ENCODE measurements at places on chromosomes 13 and 19.

DNA sequence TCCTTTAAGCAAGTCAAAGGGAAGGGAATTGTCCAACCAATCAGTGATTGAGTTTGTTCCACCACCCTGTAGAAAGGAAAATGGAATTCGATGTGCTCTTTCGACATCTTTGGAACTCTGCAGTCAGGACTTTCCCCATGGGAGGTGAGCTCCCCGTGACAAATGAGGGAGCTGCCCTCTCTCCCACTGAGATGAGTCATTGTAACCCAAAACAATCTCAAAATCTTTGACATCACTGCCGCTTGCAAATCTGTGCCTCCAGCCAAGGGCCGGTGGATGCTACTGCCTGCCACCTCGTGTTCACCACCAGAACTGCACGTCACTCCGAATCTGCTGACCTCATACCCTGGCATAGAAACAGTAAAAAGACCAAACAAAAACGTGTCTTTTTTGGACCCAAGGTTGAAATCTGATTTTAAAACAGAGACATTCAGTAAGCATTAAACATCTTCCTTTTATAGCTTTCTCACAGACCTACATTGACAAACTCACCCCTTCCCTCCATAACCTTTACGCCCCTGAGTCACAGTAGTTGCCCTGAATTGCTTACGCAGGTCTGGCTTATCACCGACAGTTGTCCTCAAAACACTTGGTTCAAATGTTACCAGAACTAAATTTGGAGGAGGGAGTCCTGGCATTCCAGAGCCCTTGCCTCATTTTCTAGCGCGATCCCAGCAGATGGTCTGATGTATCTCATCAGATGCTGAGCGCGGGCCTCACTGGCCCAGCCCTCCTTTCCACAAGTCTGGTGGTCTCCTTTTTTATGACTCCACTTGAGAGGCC, 105.2 kb downstream of the COL4A2 start:
- no peak overlapping the region for H3K27ac ChIP-seq
- no peak for DNase-seq
- H3K4me1 ChIP-seq, result no peaks in the 10 kb centered on the region
- H3K36me3 ChIP-seq, result no peaks in the 10 kb centered on the region
- no peak overlapping the region for H3K4me3 ChIP-seq
- peaks cover 8% of the 10 kb centered on the region for H3K27me3 ChIP-seq

- DNase-seq, result peak; percentile 34
- H3K36me3 ChIP-seq, result no peaks in the 10 kb centered on the region
- H3K27ac ChIP-seq, result no peak overlapping the region
- peaks cover 33% of the 10 kb centered on the region for H3K4me1 ChIP-seq
Observed at GRCh38 chr19:42424712-42425131, 2.5 kb downstream of the LIPE start.

GRCh38 chr13:102141625-102142472, 260.0 kb downstream of the FGF14 start:
- no peak overlapping the region for H3K27ac ChIP-seq
- H3K36me3 ChIP-seq, result no peaks in the 10 kb centered on the region
- H3K4me1 ChIP-seq, result no peaks in the 10 kb centered on the region
- DNase-seq, result no peak
- H3K4me3 ChIP-seq, result no peak overlapping the region

DNA sequence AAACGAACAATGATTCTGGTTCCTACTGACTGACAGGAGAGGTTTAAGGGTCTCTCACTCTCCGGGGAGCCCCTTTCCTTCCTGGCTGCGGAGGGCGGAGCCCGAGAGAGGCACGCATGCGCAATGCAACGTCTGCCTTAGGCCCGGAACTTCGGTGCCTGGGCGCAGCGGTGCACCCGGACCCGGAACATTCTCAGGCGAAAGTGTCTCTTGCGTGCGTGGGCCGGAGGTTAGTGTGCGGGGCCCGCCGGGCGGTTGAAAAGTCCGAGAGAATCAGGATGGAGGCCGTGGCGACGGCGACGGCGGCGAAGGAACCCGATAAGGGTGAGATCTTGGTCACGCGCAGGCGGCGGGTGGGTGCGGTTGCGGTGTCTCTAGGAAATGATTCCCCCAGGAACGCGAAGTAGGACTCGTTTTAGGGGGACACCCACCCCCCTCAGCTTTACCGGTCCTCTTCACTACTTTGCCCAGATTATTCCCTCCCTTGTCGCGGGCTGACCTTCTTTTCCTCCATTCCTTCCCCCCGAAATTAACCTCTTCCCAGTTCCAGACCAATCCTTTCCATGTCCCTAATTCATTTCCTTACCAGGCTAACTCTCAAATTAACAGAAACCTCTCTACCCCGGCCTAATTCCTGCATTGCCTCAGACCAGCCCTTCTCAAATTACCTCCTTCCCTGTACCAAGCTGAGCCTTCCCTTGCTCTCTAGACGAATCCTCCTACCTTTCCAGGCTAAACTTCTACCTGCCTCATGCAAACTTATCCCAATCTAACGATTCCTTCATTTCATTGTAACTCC, at the start of gene CCDC97:
Gene CCDC97 (plus strand): TSS at position 140 of the 799 bp plus-strand sequence. CDS start 139 bp downstream, at position 279.
- peaks cover 24% of the 10 kb centered on the region for H3K36me3 ChIP-seq
- peak within 1 kb of the TSS; percentile 93 for H3K4me3 ChIP-seq
- H3K27ac ChIP-seq, result peak within 1 kb of the TSS; percentile 90

DNA sequence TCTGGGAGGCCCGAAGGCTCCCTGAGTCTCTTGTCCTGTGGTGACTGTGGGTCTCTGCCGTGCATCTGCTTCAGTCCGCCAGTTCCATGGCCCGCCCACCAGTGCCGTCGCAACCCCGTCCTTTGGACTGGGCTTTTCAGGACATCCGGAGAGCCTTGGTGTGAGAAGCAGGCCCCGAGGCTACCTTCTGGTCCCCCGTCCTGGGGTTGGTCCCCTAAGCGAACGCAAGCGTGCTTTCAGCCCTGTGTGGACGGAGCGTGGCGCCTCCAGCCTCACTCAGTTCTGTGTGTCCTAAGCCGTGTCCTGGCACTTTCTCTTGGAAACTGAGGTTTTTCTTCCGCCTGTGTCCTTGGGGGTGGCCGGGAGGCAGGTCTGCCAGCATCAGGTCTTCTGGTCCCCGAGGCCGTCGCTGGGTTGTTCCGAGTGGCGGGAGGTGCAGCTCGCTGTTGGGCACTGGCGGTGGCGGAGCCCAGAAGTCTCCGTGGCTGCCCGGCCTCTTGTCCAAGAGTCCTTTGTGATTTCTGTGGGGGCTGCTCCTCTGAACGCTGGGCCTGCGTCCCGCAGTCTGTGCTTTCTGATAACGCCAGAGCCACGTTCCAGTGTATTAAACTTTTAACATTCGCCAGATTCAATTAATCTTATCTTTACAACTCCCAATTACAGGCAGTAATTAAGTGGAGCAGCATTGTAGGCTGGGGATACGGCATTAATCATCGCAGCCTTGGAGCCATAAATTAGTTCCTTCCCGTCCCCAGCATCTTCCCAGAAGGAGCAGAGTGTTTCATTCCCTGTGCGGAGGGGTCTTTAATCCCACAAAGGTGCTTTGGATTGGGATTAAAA, 99.5 kb downstream of the KDM4B start:
- H3K36me3 ChIP-seq, result no peaks in the 10 kb centered on the region
- no peaks in the 10 kb centered on the region for H3K4me1 ChIP-seq
- DNase-seq, result no peak
- no peak overlapping the region for H3K27ac ChIP-seq

DNA sequence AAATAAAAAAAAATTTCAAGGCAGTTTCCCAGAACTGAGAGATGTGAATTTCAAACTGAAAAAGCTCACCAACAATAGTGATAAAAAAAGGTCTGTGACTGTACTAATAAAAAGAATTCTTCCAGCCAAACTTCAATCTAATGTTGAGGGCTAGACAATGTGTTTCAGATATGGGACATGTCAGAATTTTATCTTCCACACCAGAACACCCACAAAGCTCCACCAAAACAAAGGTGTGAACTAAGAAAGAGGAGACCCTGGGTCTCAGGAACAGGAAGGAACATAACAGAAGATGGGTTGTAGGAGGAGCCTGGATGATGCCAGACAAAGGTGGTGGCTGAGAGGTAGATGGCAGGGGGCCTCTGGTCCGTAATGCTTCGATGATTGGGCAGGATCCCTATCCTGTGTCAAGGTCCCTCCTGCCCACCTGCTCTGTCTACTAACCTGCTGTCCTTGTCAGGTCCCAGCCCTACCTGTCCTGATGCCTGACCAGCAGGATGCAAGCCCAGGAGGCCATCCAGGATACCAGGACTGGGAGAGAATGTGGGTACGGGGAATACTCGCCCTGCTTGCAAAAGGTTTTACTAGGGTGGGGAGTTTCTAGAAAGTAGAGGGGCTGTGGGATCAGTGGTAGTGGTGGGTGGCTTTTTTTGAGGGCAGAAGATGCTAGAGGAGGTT, 4.5 kb downstream of the MZF1 start:
- H3K4me3 ChIP-seq, result no peak overlapping the region
- H3K27ac ChIP-seq, result no peak overlapping the region
- no peaks in the 10 kb centered on the region for H3K27me3 ChIP-seq
- H3K36me3 ChIP-seq, result no peaks in the 10 kb centered on the region

- H3K4me3 ChIP-seq, result no peak overlapping the region
- H3K27me3 ChIP-seq, result no peaks in the 10 kb centered on the region
- H3K27ac ChIP-seq, result no peak overlapping the region
Observed at GRCh38 chr13:20825477-20825875, 51.7 kb upstream of the EEF1AKMT1 start.

DNA sequence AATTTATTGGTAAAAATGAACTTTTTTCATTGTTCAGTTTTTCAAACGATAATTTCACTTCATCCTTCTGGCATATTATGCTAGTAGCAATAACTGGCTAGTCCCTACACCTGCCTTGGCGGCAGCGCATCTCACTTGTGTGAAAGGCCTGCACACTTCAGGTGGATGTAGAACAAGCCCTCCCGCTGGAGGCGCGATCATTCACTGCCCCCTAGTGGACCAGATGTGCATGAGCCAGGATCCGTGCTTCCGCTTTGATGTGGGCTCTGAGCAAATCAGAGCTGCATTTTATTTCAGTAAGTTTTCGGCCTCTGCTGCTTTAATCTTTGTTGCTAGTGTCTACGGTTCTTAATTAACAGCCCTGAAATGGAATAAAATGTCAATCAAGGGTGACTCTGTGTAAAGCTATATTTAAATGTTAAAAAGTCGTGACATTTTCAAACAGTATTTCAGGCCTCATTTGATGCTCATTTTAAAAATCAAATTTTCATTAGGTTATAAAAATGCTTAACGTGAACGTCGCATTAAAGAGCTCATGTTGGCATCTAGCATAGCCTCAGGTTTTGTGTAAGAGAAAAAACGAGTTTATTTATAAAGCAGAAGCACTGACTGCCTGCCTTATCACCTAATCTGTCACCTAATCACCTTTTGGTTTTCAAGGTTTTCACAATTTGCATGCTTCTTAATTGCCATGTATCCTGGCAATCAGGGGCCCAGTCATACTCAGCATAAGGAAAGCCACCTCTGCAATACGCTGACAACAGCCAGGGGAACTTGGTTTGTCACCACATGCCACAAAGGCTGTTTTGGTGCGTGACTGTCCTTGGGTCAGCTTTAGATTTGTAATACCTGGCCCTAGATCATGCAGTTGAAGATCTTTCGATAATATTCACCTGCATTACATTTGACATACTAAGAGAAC, 112.2 kb downstream of the TEX26 start:
- H3K27ac ChIP-seq, result no peak overlapping the region
- no peaks in the 10 kb centered on the region for H3K27me3 ChIP-seq

- H3K4me3 ChIP-seq, result no peak overlapping the region
- H3K27ac ChIP-seq, result no peak overlapping the region
- DNase-seq, result no peak
- peaks cover 9% of the 10 kb centered on the region for H3K4me1 ChIP-seq
- no peaks in the 10 kb centered on the region for H3K36me3 ChIP-seq
Observed at GRCh38 chr19:38228491-38229439, 4.7 kb upstream of the DPF1 start.

- no peaks in the 10 kb centered on the region for H3K27me3 ChIP-seq
- H3K4me3 ChIP-seq, result no peak overlapping the region
- no peaks in the 10 kb centered on the region for H3K36me3 ChIP-seq
- DNase-seq, result no peak
Observed at GRCh38 chr13:66314911-66315310, 915.2 kb downstream of the PCDH9 start.

DNA sequence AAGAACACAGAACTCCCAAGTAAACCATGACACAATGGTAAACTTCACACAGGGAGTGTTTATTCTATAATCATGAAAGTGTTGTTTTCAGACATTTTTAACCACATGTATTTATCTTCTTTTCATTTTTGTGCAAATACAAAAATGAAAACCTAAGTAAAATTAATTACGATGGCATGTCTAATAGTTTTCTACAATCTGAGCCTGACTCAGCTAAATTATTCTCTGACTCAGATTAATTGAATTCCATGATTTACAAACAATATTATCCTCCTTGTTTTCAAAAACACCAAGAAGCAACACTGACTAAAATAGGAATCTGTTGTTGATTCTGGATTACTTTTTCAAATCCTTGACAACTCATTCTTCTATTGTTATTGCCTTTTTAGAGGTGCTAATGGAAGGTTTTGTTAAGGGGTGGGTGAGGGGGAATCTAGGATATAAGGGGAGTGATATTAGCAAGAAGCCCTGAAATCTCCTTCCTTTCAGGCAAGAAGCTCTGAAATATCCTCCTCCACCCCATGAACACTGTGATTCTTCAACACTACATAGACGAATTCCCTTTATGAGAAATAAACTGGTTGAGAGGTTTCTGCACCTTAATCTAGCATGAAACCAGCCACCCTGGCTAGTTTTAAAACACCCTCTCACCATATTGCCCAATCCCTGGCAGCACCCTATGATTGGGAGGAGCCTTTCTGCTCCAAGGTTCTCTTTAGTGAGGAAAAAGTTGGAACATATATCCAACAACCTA, 1057.7 kb upstream of the PCDH20 start:
- DNase-seq, result no peak
- H3K27me3 ChIP-seq, result no peaks in the 10 kb centered on the region
- H3K27ac ChIP-seq, result no peak overlapping the region
- H3K4me3 ChIP-seq, result no peak overlapping the region

- H3K36me3 ChIP-seq, result no peaks in the 10 kb centered on the region
- no peaks in the 10 kb centered on the region for H3K4me1 ChIP-seq
- DNase-seq, result no peak
- H3K27ac ChIP-seq, result no peak overlapping the region
Observed at GRCh38 chr13:97069050-97069815, 75.0 kb upstream of the OXGR1 start.

DNA sequence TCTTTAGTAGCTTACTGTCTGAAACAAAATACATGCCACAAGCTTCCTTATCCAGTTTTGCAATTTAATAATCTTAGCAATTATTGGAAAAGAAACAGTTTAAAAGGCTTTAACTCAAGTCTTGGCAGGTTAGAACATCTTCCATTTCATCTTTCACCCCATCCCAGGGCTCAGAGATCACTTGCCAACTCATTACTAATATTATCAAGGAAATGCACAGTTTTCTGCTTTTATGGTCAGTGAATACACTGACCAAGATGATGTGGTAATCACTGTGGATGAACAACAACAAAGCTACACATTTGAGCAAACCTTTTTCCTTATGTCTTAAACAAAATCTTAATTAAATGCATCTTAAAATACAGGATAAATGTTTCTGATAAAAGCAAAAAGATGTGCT, 48.0 kb upstream of the ITM2B start:
- no peaks in the 10 kb centered on the region for H3K36me3 ChIP-seq
- H3K27ac ChIP-seq, result no peak overlapping the region
- no peaks in the 10 kb centered on the region for H3K27me3 ChIP-seq
- H3K4me1 ChIP-seq, result peaks cover 62% of the 10 kb centered on the region
- H3K4me3 ChIP-seq, result no peak overlapping the region
- no peak for DNase-seq

- peaks cover 5% of the 10 kb centered on the region for H3K4me1 ChIP-seq
- DNase-seq, result no peak
- no peaks in the 10 kb centered on the region for H3K36me3 ChIP-seq
- H3K4me3 ChIP-seq, result no peak overlapping the region
- H3K27me3 ChIP-seq, result peaks cover 18% of the 10 kb centered on the region
Observed at GRCh38 chr13:113869263-113869662, 5.4 kb upstream of the GAS6 start.

GRCh38 chr19:35774274-35775045, 904 bp upstream of the ARHGAP33 start:
- H3K4me3 ChIP-seq, result peak overlapping the region; percentile 65
- H3K27ac ChIP-seq, result no peak overlapping the region
- H3K4me1 ChIP-seq, result peaks cover 17% of the 10 kb centered on the region
- H3K27me3 ChIP-seq, result no peaks in the 10 kb centered on the region
- no peaks in the 10 kb centered on the region for H3K36me3 ChIP-seq

Measured in CD8-positive, alpha-beta memory T cell (primary cell).